Muscle of arm (tissue), 14 donors: ENCODE measurements at places on chromosomes 2 and 18.

DNA sequence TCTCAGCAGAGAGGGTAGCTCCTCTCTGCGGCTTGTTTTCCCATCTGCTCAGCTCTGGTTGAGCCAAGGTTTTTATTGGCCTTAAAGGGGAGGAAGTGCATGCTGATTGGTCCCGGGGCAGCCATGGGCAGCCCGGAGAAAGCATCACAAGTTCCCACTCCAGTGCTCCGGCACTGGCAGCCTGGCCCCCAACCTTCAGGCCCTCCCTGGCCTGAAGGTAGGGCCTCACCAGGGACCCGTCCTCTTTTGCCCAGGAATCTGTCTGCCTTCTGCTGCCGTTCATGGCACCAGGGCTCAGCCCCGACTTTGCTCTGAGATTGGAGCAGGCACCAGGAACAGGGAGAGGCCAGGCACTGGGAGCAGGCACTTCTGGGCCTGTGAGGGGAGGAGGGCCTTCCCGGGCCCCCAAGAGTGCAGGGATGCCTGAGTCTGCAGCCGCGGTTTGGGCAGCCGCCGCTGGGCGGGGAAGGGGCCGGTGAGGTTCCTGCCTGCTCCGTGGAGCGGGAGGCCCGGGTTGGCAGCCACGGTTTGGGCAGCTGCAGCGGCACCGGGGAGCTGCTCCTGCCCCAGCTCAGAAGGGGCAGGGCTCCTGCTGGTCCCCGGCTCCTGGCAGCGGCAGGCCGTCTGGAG is 17.5 kb upstream of the ILKAP start:
- no peak for DNase-seq

GRCh38 chr18:46398005-46398404 is 259.0 kb downstream of the LOXHD1 start:
- DNase-seq = no peak

DNA sequence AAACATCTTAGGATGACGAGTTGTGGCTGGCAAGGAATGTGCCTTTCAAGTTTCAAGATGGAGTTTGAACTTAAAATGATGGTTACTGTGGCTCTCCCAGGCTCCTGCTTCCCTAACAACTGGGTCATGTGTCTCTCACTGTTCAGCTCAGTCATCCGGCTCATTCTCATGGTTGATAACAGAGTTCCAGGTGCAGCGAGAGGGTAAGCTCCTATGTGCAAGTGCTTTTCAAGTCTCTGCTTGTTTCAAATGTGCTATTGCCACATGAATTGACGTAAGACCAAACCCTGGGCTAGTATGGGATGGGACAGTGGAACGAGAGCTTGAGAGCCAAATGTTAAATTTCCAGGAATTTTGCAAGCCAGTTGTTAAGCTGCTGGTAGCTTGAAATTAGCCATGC is 19.5 kb upstream of the PUM2 start:
- DNase-seq = no peak

GRCh38 chr2:200899482-200899881 is 10.3 kb downstream of the NIF3L1 start:
- no peak for DNase-seq

DNA sequence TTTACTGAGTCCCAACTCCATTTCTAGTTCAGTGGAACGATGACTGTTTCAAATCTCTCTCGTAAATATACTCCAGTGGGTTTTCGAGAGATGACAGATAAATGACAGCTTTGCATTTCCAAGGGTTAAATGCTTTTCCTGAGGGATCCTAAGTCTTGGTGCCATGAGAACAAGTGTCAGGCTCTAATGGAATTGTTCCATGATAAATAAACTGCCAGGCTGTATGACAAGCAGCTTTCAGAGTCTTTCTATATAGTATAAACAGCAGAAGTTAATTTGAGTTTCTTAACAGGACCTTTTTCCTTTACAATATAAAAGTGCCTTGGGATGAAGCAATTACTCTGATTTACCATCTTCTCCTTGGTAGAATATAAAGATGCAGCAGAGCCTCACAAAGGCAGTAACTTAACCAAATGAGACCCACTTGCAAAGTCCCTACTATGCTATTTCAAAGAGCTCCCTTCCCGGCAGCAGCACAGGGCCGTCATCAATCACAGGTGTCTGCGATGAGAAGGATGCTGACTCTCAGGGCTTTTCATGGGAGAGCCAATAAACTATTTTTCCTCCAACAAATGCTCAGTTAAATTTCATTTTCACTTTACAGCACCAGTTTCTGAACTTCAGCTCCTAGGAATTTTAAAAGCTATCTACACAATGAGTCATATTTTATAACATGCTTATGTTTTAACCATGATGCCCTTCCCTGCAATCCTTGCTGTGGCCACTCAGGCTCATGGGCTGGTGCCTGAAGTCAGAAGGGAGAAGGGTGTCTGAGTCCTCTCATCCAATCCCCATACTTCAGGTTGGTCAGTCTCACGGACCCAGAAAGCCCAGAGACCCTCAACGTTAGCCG is 123.8 kb downstream of the AFF3 start:
- DNase-seq = no peak

DNA sequence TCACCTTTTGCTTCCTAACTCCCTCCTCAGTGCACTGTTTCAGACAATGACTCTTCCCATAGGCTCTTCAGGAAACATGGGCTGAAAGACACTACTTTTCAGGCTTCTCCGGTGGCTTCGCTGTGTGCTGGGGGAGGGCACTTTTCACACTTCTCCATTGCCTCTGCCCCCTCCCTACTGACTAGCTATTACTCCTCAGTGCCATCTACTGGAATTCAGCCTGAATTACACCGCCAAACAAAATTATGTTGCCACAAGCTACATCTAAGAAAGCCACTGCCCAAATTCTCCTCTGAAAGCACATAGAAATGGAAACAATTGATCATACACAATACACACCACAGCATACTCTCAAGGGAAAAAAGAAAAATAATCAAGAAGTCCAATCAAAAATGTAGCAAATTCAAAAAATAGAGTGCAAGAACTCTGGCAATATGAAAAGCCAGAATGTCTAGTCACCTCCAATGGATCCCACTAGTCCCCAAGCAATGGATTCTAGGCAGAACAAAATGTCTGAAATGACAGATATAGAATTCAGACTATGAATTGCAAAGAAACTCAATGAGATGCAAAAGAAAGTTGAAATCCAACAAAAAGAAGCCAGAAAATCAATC is 1139.4 kb upstream of the GYPC start:
- no peak for DNase-seq

- no peak for DNase-seq
These were observed 78.2 kb downstream of the HRH4 start for GRCh38 chr18:24538414-24539264.

DNA sequence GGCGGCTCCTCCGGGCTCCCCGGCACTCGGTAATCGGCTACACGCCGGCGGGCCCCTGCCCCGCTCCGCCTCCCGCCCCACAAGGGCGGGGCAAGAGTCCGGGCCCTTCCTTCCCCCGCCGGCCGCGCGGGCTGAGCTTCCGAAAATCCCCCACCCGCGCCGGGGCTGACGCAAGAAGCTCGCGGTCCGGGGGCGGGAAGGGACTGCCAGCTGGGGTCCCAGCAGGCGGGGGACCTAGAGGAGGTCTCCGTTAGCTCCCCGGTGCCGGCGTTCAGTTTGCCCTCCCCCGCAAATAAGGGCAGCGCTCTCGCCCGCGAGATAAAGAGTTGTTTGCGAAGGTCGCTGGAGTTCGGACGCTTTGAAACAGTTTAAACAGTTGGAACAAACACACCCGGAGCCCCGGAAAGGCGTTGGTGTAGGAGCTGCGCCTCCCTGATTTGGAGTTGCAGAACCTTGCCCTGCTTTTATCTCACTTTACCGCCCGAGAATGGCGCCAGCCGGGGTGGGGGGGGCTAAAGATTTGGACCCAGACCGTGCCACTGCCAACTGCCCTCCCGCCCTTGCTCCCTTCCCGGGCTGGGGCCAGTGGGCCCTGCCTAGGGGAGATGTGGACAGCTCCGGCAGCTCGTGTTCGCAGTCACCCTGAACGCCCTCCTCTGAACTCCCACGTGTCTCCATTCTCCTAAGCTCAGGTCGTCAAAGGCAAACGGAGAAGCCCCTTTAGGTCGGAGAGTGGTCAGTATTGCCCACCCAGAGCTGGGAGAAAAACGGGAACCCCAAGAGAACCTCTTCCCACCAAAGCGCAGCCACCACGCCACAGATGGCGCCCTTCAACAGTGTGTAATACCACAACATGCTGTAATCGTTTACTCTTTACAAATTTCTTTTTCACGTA is at the start of gene NFE2L2:
Gene NFE2L2 (minus strand): TSS at position 35 of the 895 bp plus-strand sequence. CDS start 151 bp downstream, outside the sequence.
- peak; percentile 94 for DNase-seq

GRCh38 chr2:27133195-27133875 is 1.1 kb downstream of the PREB start:
- DNase-seq = no peak

- DNase-seq = no peak
These were observed 10.2 kb upstream of the ZNF407 start for GRCh38 chr18:74587441-74587840.

- no peak for DNase-seq
These were observed 62.5 kb upstream of the SH3RF3 start for GRCh38 chr2:109066501-109066900.

GRCh38 chr2:100894105-100894795 is 74.3 kb downstream of the NPAS2 start:
- no peak for DNase-seq

GRCh38 chr2:237487496-237487895 is 445 bp downstream of the MLPH start:
- DNase-seq = no peak

- DNase-seq = no peak
These were observed 10.6 kb downstream of the CYP26B1 start for GRCh38 chr2:72136933-72137497.

DNA sequence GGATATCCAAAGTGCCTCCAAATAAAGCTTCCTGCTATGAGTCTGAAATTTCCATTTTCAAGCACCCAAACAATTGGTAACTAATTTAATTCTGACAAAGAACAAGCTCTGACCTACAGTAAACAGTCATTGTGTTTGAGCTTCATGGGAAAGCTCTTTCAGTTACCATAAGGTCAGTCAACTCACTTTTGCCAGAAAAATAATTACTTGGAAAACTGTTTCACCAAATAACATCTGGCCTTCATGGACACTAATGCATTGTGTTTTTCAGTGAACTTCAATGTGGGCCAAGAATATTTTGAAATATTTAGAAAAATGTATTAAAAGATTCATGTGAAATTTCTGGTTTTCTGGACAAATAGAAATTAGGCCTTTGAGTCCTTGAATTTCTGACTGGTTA is 369.9 kb downstream of the GALR1 start:
- no peak for DNase-seq

DNA sequence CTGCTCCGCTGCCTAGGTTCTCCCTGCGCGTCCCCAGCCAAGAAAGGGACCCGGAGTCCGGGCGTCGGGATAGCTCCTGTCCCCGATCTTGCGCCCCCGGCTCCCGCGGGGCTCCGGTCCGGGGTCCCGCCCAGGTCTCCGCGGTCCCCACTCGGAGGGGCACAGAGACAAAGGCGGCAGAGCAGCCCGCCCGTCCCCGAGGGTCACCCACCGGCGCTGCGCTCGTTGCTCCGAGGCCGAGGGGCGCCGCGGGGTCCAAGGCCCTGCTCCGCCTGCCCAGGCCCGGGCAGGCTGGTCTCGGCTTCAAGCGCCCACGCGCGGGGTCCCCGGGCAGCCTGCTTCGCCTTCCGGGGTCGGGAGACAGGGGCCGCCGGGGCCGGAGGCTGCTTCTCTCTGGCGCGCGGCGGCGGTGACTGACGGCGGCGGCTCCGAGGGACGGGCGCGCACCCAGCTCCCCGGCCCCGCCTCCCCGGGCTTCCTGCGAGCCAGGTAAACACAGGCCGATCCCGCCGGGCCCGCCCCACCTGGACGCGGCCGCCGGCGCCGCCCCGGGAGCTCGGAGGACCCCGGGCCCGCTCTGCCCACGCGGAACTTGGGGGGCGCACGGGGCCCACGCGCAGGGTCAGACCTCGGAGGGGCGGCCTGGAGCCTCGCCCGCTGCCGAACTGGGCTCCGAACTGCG is at the start of gene MBP:
Gene MBP (minus strand): TSS at position 415 of the 682 bp plus-strand sequence. CDS start 27,522 bp downstream, outside the sequence.
- no peak for DNase-seq

GRCh38 chr2:190572246-190572645 is 37.7 kb upstream of the NEMP2 start:
- DNase-seq = no peak

- DNase-seq = no peak
These were observed 244.5 kb upstream of the ID2 start for GRCh38 chr2:8437228-8437948.
